ENCODE measurements at places on chromosomes 1 and 21.
A peak's percentile ranks its signal among the peaks of the same experiment; 100 is the strongest.

DNA sequence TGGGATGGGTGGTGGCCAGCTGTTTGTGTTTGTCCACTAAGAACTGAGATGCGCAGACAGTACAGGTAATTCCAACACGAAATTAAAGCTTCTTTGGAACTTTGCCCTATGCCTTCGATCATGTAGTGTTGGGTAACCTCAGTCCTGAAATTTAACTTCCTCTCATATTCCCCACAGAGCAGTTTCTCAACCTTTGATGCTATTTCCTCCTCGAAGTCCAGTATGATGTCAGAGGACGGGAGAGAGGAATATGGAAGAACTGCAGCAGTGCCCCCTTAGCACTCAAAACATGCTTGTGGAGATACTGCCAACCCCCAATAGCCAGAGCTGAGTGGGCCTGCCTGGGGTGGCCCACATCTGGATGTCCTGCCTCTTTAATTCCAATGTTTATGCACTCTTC is 3.6 kb downstream of the LPAR3 start:
- no peak for DNase-seq

GRCh38 chr1:177959811-177960515 is 9.9 kb downstream of the SEC16B start:
- no peak for DNase-seq

- no peak for DNase-seq
Observed at GRCh38 chr1:197103300-197103699, 36.2 kb upstream of the F13B start.

GRCh38 chr1:18632783-18633421 is 2.3 kb downstream of the PAX7 start:
- no peak for DNase-seq

DNA sequence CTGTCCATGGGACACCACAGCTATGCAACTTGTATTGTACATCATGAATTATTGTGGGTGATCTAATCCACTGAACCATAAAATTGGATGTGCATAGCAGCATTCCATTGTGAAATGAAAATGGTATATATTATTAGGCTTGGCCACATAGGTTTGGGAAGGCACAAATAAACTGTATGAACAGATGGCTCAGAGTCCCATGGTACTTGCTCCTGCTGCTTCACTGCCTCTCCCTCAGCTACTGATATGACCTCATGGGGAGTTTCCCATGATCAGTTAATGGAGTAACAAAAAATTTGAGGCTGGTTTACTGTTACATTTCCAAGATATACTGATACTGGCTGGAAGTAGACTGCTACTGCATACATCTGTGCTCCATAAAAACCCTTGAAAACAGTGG is 152.7 kb upstream of the NEGR1 start:
- no peak for DNase-seq

DNA sequence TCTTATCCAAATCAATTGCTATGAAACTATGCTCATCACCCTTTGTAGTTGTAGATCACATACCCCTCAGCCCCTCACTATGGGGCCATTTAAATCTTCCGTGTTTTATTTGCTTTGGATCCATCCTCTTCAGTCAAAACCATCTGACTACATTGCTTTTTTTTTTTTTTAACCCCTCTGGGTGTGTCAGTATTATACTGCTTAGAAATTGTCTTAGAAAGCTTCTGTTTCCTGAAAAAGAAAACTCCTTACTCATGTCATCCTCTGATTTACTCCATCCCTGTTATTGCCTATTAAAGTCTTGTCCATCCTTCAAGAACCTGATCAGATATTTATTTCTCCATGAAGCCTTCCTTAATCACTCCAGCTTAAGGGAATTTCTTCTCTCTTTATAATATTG is 74.0 kb upstream of the HSD17B7 start:
- no peak for DNase-seq

DNA sequence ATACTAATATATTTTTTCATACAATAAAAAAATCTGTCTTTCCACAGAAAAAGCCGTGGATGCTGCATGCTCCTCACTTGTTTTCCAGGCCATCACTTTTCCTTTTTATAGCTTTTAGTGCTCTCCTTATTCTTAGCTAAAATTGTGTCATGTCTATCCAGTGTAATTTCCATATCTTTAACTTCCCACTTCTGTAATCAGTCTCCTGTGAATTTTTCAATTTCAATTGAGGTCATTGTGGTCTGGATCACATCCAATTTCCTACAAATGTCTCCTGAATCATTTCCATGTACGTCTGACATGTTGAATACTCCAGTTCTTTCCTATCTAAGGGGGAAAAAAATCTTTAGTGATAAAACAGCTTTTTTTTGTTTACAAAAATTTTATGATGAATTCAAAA is 838.2 kb upstream of the B3GALT2 start:
- no peak for DNase-seq

- no peak for DNase-seq
Observed at GRCh38 chr1:153206631-153207030, 3.4 kb downstream of the LELP1 start.

DNA sequence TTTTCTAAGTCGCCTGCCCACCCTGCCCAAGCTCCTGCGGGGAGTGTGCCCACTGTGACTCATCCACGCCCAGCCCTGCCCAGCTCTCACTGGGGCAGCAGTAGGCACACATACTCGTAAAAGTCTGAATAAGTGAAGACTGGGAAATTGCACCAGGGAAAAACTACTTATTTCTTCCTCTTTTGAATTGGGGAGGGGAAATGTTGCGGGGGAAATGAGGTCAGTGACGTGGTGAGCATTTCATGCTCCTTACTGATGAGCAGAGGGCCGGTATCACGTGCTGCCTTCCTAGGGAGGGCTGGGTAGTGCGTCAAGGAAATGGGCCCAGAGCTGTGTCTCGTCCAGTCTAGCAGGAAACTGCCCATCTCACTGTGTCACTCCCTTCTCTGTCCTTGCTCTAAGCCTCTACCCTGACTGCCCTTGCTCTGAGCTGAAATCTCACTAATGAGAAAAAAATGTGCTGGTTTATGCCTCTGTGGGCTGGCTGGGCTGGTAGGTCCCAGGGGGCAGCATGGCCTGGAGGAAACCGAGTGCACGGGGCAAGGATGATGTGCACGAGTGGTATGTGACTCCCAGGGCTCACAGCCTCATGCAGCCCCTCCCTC is 13.5 kb upstream of the TNFRSF1B start:
- no peak for DNase-seq

DNA sequence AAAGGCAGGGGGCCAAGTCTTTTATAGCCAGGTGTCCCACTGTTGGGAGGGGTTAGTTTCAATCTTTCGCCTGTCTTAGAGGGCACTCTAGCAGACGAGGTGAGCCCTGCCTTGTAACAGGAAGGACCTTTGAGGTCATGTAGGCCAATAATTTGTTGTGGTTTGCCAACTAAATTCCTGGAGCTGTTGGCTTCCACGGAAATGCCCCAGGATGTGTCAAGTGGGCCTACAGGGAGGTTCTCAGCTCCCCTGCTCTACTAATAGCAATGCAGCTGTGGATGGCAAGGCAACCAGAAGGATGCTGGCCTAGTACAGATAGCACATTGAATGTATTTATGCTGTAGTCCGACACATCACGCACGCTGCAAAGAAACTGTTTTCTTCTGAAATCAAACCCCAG is 22.3 kb upstream of the CASQ2 start:
- DNase-seq: no peak

DNA sequence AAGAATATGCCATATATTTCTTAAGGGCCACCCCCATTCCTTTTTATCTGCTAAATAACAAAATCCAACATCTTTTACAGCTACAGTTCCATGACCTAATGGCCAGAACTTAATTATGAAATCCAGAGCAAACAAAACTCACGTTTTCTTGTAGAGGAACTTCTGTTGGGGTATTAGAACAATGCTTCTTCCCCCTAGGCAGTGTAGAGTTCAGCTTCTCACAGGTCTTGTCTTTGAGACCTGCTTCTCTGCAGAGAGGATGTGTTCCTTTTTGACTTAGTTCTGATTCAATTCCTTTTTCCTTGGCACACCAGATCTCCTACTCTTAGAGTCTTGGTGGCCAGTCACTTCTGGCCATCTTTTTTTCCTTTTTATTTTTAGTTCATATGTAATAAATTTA is 22.2 kb downstream of the VAV3 start:
- no peak for DNase-seq

DNA sequence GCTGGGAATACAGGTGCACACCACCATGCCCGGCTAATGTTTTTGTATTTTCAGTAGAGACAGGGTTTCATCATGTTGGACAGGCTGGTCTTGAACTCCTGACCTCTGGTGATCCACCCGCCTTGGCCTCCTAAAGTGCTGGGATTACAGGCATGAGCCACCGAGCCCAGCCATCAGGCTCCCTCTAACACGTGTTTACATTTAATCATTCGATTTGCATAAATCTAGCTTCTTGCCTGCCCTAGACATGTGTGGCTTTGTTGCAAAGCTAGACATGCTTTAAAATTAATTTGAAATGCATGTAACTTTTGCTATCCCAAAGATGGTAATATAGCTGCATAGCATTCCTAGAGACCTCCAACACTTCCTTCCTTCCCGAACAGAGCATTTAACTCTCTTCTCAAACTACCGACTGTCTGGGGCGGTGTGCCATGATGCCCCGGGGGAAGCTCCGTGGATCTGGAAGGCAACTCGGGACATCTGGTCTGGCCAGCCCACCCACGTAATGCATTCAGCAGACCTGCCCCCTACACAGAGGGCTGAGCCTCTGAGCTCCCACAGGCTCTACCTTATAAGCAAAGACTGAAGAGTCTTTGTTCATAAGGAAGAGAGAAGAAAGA is 34.6 kb upstream of the NID1 start:
- DNase-seq: no peak

DNA sequence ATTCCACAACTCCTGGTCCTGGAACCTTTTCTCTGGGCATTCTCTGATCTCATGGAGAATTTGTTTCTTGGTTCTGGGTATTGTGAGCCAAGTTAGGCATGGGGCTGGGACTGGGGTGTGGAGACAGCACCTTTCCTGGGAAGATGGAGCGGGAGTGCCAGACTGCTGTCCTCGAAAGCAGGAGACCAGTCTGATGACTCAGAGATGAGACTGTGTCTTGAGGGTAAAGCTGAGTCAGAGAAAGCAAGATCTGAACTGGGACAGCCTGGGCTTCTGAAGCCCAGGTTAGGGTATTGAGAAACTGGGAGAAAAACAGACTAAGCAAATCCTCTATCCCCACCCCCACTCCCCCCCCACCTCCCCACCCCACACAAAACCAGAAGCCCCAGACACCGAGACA is 2.2 kb upstream of the KANK4 start:
- no peak for DNase-seq

- no peak for DNase-seq
Observed at GRCh38 chr1:192201303-192201702, 43.0 kb downstream of the RGS18 start.

DNA sequence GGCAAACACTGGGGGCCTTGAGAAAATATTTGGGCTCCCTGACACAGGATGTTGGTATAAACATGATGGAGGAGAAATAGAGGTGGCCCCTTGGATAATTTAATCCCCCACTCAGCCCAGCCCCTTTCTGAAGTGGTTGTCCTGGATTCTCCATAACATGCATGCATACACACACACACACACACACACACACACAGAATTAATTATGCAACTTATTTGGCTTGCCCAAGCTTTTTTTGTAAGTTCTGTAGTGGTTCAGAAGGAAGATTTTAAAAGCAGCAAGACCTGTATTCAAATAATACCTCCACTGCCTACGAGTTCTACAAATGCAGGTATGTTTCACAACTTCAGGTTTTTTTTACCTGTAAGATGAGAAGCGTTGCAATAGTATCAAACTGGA is 15.0 kb downstream of the ATF3 start:
- no peak for DNase-seq

DNA sequence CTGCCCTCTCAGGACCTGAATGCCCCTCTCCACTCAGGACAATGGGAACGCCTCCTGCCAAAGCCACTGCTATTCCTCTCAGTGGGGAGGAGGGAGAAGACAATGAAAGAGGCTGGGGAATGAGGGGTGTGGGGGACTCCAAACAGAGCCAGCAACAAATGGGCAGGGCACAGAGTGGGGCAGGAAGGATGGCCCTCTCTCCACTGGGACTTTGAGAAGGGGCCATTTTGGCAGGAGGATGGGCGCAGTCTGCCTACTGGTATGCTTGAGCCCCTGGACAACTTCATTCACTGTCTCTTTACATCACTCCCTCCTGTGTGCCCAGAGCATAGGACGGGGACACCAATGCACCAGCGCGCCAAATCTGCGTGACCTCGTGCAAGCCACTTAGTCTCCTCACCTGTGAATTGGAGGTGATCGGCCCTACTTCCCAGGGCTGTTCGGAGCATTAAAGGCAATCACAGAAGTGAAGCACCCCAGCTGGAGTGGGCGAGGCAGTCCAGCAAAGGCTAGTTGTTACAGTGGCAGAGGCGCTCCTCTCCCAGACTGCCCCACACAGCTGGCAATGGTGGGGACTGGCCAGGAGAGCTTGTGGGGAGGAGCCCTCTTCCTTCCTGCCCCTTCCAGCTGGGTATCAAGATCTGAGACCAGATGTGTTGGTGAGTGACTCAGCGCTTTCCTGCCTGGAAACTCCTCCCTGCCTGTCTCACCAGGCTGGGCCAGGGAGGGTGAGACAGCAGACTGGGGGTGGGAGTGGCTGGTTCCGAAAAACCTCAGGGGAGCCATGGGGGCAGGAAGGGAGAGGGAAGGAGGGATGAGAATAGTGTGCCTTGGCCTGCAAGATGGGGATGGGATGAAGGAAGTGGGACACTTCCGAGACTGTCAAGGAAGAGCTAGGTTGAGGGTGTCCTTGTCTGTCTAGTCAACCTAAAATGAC is 22.4 kb upstream of the SYNC start:
- DNase-seq: no peak

DNA sequence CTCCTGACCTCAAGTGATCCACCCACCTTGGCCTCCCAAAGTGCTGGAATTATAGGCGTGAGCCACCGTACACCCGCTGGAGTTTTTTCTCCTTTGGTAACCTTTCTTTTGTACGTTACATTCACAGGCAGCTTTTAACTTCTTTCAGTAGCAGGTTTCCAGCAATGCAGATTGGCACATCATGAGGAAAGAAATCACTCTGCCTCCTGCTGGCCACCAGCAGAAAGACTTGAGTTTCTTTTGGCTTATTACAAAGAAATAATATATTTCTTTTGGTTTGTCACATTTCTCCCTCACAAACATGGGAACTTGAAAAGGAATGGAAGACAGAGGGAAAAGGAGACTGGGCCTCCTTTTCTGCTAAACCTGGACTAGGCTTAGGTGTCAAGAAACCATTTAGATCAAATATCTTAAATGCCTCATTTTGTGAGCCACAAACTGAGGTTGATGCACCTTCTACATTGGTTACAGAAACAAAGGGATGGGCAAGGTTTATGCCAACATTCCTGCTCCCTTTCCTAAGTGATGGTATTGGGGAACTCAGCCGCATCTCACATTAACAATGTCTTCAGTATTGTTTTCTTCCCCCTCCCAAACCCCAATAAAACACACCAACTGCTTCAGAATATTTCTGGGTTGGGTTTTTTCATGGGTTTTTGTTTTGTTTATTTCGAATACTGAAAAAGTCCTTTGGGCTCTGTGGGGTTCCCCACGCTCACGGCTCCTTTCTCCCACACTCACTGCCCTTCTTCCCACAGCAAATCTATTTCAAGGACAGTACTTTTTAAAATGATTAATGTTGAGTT is 7.7 kb downstream of the ENSA start:
- DNase-seq: peak; percentile 40

Measured in activated gamma-delta T cell treated with anti-CD3 and anti-CD28 coated beads, Interleukin-2, amount 50 U/mL, for 16 hours (primary cell).